ENCODE measurements at places on chromosomes 3 and 15.

- no peak for DNase-seq
Observed at GRCh38 chr15:72206677-72207000, 9.1 kb upstream of the GRAMD2A start.

DNA sequence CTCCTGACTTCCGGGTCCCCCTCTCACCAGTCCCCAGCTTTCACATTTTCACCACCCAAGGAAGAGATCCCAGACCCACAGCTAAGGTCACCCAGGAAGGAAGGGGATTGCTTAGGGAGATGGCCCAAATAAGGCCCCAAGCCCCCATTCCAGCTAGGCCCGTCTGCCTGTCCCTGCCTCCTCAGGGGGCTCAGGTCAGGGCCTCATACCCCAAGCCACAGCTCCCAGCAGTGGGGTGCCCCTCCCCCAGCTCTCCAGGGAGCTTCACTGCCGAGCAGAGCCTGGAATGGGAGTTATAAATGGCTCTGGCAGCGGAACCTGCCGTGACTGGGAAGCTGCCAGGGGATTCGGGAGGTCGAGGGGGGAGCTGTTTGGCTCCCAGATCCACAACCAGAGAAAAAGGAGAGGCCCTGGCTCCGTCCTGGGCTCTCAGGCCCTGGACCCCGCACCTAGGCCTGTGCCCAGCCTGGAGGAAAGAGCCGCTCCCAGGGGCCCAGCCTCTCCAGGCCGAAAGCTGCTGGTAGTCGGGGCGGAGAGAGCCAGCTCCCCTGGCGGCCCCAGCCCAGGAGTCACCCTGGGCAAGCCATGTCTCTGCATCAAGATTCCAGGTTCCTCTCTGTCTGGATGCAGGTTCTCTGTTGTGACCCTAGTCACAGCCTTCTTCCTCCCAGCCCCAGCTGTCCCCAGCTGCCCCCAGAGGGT is 550 bp downstream of the CCDC9B start:
- DNase-seq, result no peak

DNA sequence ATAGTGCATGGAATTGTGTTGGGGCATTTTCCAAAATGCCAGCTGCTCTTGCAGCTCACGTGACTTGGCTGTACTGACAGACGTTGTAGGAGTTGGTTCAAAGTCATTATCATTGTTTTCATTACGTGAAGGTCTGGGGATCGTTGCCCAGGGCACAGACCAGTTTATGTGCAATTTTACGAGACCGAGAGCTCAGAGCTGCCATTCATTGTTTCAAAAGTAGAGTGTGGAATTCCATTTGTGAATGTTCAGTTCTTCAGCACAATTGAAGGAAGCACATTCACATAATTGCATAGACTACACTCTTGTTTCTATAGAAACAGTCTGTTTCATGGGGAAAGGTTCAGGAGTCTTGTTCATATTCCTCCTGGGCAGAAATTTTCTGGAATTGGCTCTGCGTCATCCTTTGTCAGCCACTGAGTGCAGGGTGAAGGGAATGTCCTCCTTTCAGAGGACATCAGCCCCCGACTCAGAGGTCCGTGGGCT is 54.5 kb downstream of the GABRG3 start:
- no peak for DNase-seq

DNA sequence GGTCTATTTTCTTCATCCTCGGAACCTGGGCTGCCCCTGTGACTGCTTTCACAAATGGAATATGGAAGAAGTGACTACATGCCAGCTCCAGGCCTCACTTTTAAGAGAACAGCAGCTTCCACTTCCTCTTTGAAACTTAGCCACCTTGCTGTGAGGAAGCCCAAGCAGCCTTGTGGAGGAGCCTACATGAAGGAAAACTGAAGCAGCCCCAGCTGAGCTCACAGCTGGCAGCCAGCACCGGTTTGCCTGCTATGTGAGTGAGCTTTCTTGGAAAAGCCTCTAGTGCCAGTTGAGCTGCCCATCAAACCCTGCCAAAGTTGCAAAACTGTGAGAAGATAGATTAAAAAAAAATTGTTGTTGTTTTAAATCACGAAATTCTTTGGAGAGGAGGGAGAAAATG is 498.0 kb upstream of the PROK2 start:
- DNase-seq, result no peak

GRCh38 chr3:129425619-129426018 is 2.8 kb downstream of the EFCAB12 start:
- no peak for DNase-seq

GRCh38 chr3:177742273-177742672 is 545.0 kb upstream of the TBL1XR1 start:
- DNase-seq, result no peak

GRCh38 chr3:189202106-189202505 is 30.3 kb downstream of the TPRG1 start:
- DNase-seq, result no peak

DNA sequence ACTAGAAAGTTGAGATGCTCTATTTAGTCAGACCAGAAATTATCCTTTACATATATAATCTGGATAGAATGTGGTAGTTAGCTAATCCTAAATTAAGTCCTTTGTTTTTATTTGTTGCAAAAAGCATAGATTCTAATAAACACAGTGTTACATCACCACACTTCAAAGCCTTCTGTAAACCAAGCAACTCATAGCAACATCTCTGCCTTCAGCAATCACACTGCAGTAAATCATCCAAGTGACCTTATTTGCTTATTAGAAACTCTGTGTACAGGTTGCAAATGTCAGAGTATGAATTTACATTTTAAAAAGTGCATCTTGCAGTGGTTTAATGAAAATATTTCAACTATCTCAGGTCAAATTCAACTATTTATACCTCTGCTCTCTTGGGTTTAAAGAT is 242.5 kb downstream of the GBE1 start:
- no peak for DNase-seq

DNA sequence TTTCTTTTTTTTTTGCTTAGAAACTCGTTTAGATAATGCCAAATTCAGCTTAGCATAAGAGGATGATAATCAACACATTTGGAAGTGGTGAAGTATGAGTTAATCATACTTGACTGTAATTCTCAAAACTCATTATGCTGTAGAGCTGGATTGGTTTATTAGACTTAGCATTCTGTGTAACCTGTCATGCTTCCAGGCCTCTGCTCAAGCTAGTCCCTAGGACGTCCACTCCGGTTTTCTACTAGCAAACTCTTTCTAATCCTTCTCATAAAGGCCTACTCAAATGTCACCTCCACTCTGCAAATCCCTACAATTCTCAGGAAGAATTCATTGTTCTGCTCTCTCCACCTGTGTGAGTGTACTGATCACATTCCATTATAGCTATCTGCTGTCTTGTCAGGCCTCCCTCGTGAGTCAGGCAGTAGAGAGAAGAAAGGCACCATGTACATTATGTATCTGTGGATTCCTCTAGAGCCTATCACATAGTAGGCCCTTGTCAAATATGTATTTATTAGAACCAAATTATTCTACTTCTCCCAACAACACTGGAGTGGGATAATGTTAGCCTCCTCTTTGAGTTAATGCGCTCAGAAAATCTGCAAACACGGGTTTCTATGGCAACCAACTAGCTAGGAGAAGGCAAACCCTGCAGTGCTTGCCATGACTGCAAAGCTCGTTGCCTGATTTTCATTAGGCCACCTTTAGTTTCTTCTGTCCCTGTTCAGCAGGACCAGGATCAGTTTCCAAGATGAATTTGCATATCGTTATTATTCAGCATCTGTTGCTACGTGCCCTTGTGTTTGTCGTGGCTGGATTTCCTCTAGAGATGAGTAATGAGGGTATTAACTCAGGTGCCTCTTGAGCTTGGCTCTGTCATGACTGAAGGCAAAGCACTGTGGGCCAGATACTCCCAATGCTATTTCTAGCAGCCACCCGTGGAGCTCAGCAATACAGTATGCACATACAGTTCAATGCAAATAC is 30.7 kb downstream of the ATP13A5 start:
- DNase-seq, result no peak

DNA sequence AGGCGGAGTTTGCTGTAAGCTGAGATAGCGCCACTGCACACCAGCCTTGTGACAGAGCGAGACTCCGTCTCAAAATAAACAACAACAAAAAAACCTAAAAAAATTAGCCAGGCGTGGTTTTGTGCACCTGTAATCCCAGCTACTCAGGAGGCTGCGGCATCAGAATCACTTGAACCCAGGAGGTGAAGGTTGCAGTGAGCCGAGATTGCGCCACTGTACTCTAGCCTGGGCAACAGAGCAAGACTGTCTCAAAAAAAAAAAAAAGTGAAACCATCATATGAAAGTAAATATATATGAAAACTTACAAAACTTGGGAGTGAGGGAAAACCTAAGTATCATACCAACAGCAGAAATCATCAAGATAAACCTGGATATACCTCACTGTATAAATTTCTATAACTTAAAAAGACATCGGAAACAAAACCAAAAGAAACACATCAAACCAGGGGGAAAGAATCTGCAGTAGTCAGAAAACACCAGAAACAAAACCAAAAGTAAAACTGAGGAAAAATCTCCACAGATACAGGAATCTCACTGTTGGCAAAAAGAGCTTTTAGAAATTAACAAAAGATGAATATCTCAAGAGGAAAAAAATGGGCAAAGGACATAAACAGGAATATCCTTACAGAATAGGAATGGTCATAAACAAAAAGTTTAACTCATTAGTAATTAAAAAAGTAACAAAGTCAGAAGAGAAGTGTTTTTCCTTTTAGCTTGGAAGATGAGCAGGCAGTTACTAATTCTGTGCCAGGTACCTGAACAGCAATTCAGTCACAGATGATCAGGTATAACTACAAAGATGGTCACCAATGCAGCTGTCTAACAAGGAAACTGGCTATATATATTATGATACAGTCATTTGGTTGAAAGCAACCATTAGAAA is 41.3 kb downstream of the ETV5 start:
- no peak for DNase-seq

DNA sequence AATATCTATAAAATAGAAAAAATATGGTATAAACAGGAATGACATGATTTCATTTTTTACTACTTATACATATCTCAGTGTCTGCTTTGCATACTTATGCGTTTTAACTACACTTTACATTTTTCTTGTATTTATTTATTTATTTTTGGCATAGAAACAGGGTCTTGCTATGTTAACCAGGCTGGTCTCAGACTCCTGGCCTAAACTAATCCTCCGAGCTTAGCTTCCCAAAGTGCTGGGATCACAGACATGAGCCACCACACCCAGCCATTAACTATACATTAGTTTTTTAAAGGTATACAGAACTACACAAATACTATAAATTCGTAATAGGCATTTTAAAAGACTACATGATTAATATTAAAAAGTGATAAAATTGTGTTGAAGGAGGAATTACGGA is 9.1 kb downstream of the ADAM10 start:
- DNase-seq, result no peak

DNA sequence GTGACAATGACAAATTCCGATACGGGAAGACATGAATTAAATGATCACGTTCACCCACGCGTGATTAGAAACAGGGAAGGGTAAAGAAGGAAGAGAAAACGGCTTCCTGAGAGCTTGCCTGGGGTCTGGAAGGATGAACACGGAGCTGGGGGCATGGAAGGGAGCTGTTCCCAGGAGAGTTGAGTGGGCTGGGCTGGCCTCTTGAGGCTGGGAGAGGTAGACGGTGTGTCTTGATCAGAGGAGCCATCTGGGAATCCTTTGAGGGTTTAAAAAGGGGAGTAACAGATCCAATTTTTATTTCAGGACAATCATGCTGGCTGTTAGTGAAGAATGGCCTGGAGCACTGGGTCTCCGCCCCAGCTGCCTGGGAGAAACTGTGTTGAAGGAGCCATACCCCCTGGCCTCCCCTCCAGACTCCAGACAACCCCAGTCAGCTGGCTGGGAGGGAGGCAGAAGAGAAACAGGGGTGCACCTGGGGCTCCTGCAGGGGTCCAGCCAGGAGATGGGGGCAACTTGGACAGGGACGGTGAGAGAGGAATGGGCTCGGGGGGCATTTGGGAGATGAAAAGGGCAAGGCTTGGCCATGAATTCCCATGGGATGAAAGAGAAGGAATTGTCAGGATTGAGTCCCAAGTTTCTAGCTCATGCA is 53.6 kb upstream of the CGNL1 start:
- DNase-seq, result no peak

DNA sequence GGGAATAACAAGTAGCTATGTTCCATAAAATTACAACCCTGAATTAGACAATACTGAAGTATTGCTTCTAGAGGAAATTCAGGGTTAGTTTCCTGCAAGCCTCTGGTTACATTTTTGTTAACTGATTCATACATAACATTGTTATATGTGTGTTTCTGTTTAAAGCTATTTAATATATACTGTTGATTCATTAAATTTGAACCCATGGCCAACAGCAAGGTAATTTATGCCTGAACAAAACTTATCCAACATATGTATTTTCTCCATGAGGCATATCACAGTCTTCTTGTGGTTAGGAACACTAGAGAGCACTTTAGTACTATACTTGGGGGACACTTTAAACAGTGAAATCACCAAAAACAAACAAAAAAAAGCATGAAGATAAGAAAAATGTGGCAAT is 47.7 kb upstream of the PTX3 start:
- no peak for DNase-seq

GRCh38 chr15:40982855-40983254 is 29.6 kb downstream of the CHAC1 start:
- DNase-seq, result no peak

- no peak for DNase-seq
Observed at GRCh38 chr3:72287956-72288355, 503.0 kb upstream of the PROK2 start.

- no peak for DNase-seq
Observed at GRCh38 chr3:136334209-136334608, 84.1 kb downstream of the PCCB start.

DNA sequence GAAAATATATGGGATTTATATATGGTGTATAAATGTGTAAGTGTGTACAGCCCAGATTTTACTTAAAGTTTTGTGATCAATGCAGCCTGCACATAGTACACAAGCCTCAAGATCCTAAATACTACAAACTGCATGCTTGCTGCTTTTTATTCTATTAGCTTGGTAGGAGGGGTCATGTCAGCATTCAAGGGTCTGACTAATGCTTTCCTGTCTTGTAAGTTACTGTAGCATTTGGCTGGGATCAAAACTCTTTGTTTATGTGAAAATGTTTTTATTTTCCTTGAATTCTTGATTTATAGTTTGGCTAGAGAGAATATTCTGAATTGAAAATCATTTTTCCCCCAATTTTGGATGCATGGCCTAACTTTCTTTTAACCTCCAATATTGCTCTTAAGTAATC is 370.9 kb downstream of the NSUN3 start:
- no peak for DNase-seq

- no peak for DNase-seq
Observed at GRCh38 chr3:42277676-42278075, 11.7 kb upstream of the CCK start.

GRCh38 chr3:42345811-42346210 is 64.6 kb downstream of the LYZL4 start:
- no peak for DNase-seq

GRCh38 chr3:27542476-27542875 is 58.3 kb upstream of the SLC4A7 start:
- DNase-seq, result no peak

- DNase-seq, result no peak
Observed at GRCh38 chr15:70723927-70724326, 39.4 kb downstream of the UACA start.

Measured in stimulated activated CD4-positive, alpha-beta T cell treated with anti-CD3 and anti-CD28 coated beads, Interleukin-12 subunit alpha, Interleukin-12 subunit beta, amount 100 ng/mL, for 24 hours (primary cell).